Epithelial cell of alveolus of lung (primary cell): ENCODE measurements at places on chromosomes 2 and 18. TPM values are rescaled to one million over a fixed set of nuclear protein-coding genes. Genes with fewer than 3 reads are reported as not detected.

PAIP2B gene
- total RNA-seq, result 0.52 and 1.0 TPM in 2 replicates

OR6B2 gene
- total RNA-seq, result not detected in 2 replicates

ZNF892 gene
- 2.2 and 5.7 TPM in 2 replicates for total RNA-seq

TACR1 gene
- total RNA-seq, result not detected in 2 replicates

POTEJ gene
- not detected in 2 replicates for total RNA-seq

COL4A3 gene
- 0.13 and 0.48 TPM in 2 replicates for total RNA-seq

STARD6 gene
- total RNA-seq, result not detected in 2 replicates

LYPD1 gene
- total RNA-seq, result 0.64 and 26.1 TPM in 2 replicates

GALNT13 gene
- under 0.01 and 0.78 TPM in 2 replicates for total RNA-seq

ITPRIPL1 gene
- total RNA-seq, result 4.9 and 5.3 TPM in 2 replicates

CACNB4 gene
- total RNA-seq, result under 0.01 and 0.32 TPM in 2 replicates

CCL20 gene
- 0.88 and 14.0 TPM in 2 replicates for total RNA-seq

KCNE4 gene
- total RNA-seq, result 5.0 and 13.6 TPM in 2 replicates

NR4A2 gene
- total RNA-seq, result 1.0 and 57.6 TPM in 2 replicates

CHRNG gene
- 3.3 TPM in 1 of 2 replicates, not detected in the other for total RNA-seq

COL4A4 gene
- total RNA-seq, result 0.32 and 0.91 TPM in 2 replicates

CDCA7 gene
- 9.0 and 17.3 TPM in 2 replicates for total RNA-seq

CDK15 gene
- total RNA-seq, result 0.24 and 0.91 TPM in 2 replicates

PRSS56 gene
- 0.48 TPM in 1 of 2 replicates, not detected in the other for total RNA-seq

GPR39 gene
- total RNA-seq, result 9.1 TPM in 1 of 2 replicates, not detected in the other

IL36B gene
- not detected in 2 replicates for total RNA-seq

EFEMP1 gene
- total RNA-seq, result 82.1 and 506 TPM in 2 replicates

MC4R gene
- total RNA-seq, result not detected in 2 replicates

SPDYA gene
- 0.13 TPM in 1 of 2 replicates, not detected in the other for total RNA-seq

FAP gene
- total RNA-seq, result 15.5 and 118 TPM in 2 replicates

PCARE gene
- total RNA-seq, result not detected in 2 replicates

SOX11 gene
- total RNA-seq, result 9.6 and 21.8 TPM in 2 replicates

LRATD1 gene
- 0.64 and 3.5 TPM in 2 replicates for total RNA-seq

ZNF521 gene
- 15.4 and 36.2 TPM in 2 replicates for total RNA-seq

LYG2 gene
- total RNA-seq, result not detected in 2 replicates

DNAJC5G gene
- total RNA-seq, result not detected in 2 replicates

SERPINB3 gene
- under 0.01 TPM in 1 of 2 replicates, not detected in the other for total RNA-seq

XIRP2 gene
- under 0.01 and 0.65 TPM in 2 replicates for total RNA-seq

SNTG2 gene
- total RNA-seq, result not detected in 2 replicates

TUBA3E gene
- not detected in 2 replicates for total RNA-seq

FTCDNL1 gene
- 0.39 TPM in 1 of 2 replicates, not detected in the other for total RNA-seq

FAM228A gene
- 0.08 and 0.39 TPM in 2 replicates for total RNA-seq

BMP10 gene
- total RNA-seq, result not detected in 2 replicates
